ENCODE measurements at places on chromosomes 7 and 10. TPM values are rescaled to one million over a fixed set of nuclear protein-coding genes. Genes with fewer than 3 reads are reported as not detected.

DNA sequence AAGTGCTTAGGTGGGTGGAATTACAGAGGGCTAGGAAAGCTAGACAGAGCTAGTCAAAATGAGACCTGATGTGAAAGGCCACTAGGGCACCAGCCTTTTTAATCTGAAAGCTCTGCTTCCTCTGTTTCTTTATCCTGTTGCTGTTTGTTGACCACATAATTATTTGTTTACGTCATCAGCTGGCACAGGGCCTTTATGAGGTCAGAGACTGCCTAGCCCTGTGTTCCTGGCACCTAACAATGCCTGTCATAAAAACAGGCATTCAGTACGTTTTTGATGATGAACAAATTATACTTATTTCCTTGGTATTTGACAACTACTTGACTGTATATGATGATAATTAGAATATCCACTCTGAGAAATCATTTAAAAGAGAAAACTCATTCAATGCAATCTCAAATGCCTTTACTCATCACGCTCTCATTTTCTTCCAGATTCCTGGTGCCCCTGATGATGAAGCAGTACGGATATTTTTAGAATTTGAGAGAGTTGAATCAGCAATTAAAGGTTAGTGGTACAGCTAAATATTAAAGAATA, 26.0 kb downstream of the RBM17 start:
- no peak overlapping the region for H3K4me3 ChIP-seq
- no peak overlapping the region for H3K27ac ChIP-seq

DNA sequence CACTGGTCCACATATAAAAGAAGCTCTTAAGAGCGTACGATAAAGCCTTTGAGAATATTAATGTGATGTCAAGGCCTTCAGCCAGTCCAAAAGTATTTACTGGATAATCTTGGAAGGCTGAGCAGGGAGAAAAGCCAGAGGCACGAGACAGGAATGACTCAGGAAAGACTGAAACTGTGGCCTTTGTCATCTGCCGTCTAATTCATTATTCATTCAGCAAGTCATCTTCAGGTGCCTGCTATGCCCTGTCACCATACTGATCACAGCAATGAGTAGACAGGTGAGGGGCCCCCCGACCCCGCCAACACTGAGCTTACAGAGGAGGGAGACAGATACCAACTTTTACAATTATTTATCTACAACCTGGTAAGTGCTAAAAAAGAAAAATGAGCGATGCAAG, 78.9 kb downstream of the VOPP1 start:
- DNase-seq: no peak
- H3K4me1 ChIP-seq: no peaks in the 10 kb centered on the region
- H3K27ac ChIP-seq: no peak overlapping the region
- peaks cover 9% of the 10 kb centered on the region for H3K36me3 ChIP-seq
- no peaks in the 10 kb centered on the region for H3K27me3 ChIP-seq

DNA sequence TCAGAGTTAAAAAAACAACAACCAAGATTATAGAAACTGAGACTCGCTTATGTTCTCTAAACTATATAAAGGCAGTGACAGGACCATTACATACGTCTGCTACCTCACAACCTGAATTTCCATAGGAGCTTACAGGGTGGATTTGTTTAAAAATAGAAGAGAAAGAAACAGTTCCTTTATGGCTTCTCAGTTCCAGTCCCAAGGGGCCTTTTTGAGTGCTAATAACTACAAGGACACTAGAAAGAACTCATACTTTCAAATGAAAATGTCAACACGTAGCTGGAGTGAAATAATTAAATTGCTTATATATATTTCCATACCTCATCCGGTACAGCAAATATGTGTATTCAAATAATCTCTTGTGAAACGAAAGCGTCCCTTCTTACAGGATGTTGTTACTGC, 19.7 kb downstream of the TSPAN12 start:
- H3K27ac ChIP-seq: no peak overlapping the region
- H3K4me3 ChIP-seq: no peak overlapping the region
- no peaks in the 10 kb centered on the region for H3K27me3 ChIP-seq
- DNase-seq: no peak
- H3K4me1 ChIP-seq: no peaks in the 10 kb centered on the region

DNA sequence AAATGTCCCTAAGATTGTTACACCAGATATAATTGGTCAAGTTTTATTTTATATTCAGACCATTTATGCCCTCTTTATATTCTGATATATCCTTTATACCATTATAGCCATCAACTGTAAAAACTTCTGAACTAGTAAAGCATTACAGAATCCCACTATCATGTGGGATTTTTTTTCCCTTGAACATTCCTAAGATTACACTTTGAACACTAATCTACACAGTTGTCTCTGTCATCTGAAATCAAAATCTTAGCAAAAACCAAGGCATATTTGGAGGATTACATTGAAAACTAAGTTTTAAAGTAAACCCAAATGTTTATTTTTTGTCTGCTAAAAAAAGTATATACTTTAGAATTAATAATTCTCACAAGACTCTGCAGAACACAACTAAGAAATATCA, 116.2 kb upstream of the GPR22 start:
- no peaks in the 10 kb centered on the region for H3K27me3 ChIP-seq
- DNase-seq: no peak
- H3K4me3 ChIP-seq: no peak overlapping the region
- H3K27ac ChIP-seq: no peak overlapping the region
- no peaks in the 10 kb centered on the region for H3K36me3 ChIP-seq

- H3K4me3 ChIP-seq: no peak overlapping the region
- no peaks in the 10 kb centered on the region for H3K27me3 ChIP-seq
- H3K36me3 ChIP-seq: no peaks in the 10 kb centered on the region
- DNase-seq: no peak
- H3K27ac ChIP-seq: no peak overlapping the region
- H3K4me1 ChIP-seq: no peaks in the 10 kb centered on the region
Measured at GRCh38 chr10:131580674-131581073, 269.2 kb upstream of the TCERG1L start.

GRCh38 chr7:141954334-141954733, 7.6 kb upstream of the CLEC5A start:
- H3K27ac ChIP-seq: no peak overlapping the region
- no peak overlapping the region for H3K4me3 ChIP-seq
- H3K4me1 ChIP-seq: no peaks in the 10 kb centered on the region
- no peaks in the 10 kb centered on the region for H3K27me3 ChIP-seq
- no peaks in the 10 kb centered on the region for H3K36me3 ChIP-seq

DNA sequence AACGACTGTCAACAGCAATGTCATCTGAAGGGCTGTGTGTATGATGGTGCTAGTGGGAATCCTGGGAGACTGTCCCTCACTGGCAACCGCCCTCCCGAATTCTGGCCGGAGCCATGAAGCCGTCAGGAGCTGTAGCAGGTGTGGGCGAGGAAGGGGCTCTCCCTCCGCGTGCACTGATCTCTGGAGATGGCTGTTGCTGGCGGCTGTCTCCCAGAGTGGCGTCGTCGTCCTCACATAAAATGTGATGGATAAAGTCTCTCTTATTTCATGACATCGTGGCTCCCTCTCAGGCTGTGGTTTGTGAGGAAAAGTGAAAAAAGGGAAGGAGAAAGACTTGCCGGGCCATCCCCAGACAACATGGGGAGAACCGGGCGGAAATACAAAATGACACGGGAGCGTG, 216.5 kb downstream of the DNAJB6 start:
- no peak overlapping the region for H3K4me3 ChIP-seq
- H3K27me3 ChIP-seq: no peaks in the 10 kb centered on the region
- DNase-seq: no peak
- H3K4me1 ChIP-seq: no peaks in the 10 kb centered on the region

DNA sequence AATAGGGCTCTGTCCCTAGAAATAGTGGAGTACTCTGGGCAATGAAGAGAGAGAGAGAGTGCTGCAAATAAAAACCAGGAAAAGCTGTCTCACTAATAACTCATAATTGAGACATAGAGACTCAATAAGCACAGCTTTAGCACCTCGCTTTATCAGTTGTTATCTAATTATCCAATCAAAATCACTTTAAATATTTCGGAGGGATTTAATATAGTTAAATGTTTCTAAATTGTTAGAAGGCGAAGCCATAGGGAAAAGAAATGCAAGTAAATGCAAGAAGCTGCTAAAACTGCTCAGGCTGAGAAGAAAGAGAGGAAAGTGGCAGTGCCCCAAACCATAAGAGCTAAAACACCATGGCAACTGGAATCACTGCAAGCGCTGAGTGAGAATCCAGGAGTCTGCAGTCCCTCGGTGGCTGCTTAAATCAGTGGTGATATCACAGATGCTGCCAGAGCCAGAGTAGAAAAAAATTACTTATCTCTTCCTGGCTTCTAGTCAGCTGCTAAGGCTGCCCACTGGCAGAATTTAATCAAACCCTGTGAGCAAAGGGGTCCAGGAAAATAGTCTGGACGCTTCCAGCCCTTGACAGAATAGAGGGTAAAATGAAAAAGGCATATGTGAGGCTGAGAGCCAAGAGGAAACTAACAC, 150.4 kb upstream of the CHRM2 start:
- no peak overlapping the region for H3K4me3 ChIP-seq
- H3K27me3 ChIP-seq: no peaks in the 10 kb centered on the region
- no peaks in the 10 kb centered on the region for H3K4me1 ChIP-seq
- H3K36me3 ChIP-seq: no peaks in the 10 kb centered on the region

- peaks cover 26% of the 10 kb centered on the region for H3K4me1 ChIP-seq
- no peak overlapping the region for H3K27ac ChIP-seq
- H3K36me3 ChIP-seq: no peaks in the 10 kb centered on the region
- H3K4me3 ChIP-seq: no peak overlapping the region
- H3K27me3 ChIP-seq: peaks cover 35% of the 10 kb centered on the region
- DNase-seq: no peak
Measured at GRCh38 chr7:157016024-157016351, 5.5 kb upstream of the MNX1 start.

DNA sequence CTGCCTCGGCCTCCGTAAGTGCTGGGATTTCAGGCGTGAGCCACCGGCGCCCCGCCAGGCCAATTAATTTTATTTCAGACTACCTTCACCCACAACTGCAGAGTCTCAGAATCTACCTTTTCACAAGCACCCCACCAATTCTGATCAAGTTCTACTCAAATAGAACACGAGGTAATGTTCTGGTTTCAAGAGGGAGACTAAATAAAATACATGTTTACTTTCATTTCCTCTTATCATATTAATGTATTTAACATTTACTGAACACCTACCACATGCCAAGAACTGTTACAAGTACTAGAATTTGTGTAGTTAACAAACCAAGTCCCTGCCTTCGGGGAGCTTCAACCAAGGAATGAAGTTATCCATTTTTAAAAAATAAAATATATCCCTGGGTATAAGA, 25.5 kb upstream of the RGS10 start:
- H3K4me1 ChIP-seq: peaks cover 5% of the 10 kb centered on the region
- no peak overlapping the region for H3K4me3 ChIP-seq
- no peak overlapping the region for H3K27ac ChIP-seq
- no peak for DNase-seq
- H3K27me3 ChIP-seq: no peaks in the 10 kb centered on the region

- no peaks in the 10 kb centered on the region for H3K36me3 ChIP-seq
- peak; percentile 55 for DNase-seq
- no peak overlapping the region for H3K4me3 ChIP-seq
Measured at GRCh38 chr10:118800920-118801319, 46.1 kb upstream of the CACUL1 start.

DNA sequence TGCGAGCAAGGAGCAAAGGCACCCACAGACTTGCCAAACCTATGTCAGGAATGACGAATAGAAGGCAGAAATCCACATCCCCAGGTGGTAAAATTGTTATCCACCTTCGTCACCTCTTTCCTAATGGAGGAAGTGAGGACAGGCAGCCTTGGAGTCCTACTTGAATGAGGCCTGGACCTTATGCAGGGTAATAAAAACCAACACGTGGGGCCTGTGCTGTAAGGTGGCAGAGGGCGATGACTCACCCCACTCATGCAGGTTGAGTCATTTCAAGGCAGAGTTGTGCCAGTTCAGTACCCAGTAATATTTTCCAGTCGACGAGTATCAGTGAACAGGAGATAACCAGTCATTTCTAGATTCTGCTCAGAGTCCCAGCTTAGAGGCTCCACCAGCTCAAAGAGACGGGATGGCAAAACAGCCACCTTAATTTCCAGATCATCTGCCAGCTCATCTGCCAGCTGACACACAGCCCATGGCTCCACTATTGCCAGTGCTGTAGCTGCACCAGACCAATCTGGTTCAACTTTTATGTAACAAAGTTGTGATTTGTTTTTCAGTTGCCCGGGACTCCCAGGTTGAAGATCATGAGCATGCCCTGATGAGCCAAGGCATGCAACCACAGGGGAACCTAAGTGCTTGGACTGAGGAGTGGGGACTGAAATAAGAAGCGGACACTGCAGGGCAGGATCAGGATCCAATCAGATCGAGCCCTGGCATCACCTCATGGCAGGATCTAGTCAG, 176.2 kb upstream of the ITGB1 start:
- DNase-seq: peak; percentile 73
- H3K27me3 ChIP-seq: no peaks in the 10 kb centered on the region
- H3K4me1 ChIP-seq: no peaks in the 10 kb centered on the region
- H3K4me3 ChIP-seq: no peak overlapping the region
- no peaks in the 10 kb centered on the region for H3K36me3 ChIP-seq
- no peak overlapping the region for H3K27ac ChIP-seq

The HOXA4 gene
- total RNA-seq: 1.3 TPM

The BEND7 gene
- 104 TPM for total RNA-seq

The RBM20 gene
- 1.7 TPM for total RNA-seq

The GOLGA7B gene
- 0.24 TPM for total RNA-seq
